ENCODE measurements at places on chromosomes 16 and 17.
A peak's percentile ranks its signal among the peaks of the same experiment; 100 is the strongest.

GRCh38 chr17:39365242-39365641 is 36.2 kb downstream of the FBXL20 start:
- DNase-seq: peak; percentile 45

DNA sequence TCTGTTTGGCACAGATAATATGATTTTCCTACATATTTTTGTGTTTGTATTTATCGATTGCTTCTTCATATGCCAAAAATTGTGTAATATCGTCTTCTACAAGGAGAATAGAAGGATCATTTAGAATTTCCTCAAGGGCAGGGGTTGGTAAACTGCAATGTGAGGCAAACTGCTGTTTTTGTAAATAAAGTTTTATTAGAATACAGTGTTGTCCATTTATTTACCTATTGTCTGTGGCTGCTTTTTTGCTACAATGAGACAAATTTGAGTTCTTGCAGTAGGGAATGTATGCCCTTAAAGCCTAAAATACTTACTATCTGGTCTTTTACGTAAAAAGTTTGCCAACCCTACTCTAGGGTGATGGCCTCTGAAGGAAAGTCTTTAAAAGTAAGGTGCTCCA is 509.5 kb downstream of the TMEM114 start:
- no peak for DNase-seq

DNA sequence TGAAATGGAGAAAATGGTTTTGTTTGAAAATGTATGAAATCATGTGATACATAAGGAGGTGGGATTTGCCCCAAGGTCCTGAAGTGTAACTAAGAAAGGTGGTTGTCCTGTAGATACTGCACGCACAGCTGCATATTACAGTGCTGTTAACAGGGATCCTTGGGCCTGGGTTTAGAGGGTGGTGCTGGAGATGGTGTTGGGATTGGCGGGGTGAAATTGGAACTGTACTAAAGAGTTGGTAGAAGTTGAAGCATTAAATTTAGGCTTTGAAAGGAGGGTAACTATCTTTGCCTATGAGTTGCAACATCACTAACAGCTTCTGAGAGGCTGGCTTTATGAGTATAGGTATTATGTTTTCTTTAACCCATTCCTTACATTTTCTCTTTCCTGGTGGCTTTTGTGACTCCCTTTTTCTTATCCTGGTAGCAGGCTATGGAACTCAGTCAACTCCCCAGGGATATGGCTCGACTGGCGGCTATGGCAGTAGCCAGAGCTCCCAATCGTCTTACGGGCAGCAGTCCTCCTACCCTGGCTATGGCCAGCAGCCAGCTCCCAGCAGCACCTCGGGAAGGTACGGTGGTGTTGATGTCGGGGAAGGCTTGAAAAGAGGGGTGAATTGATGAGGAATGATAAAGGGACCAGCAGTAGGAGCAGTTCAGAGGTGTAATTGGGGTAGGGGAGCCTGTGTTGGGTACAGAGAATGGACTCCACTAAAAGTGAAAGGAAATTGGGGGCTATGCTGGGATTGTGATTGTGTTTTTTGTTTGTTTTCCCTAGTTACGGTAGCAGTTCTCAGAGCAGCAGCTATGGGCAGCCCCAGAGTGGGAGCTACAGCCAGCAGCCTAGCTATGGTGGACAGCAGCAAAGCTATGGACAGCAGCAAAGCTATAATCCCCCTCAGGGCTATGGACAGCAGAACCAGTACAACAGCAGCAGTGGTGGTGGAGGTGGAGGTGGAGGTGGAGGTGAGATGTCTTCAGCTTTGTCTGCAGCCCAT is 3.8 kb downstream of the FUS start:
- DNase-seq: no peak

- DNase-seq: no peak
Observed at GRCh38 chr17:4050971-4051370, 86.7 kb upstream of the ATP2A3 start.

- no peak for DNase-seq
Observed at GRCh38 chr17:81048827-81049371, 13.9 kb downstream of the BAIAP2 start.

DNA sequence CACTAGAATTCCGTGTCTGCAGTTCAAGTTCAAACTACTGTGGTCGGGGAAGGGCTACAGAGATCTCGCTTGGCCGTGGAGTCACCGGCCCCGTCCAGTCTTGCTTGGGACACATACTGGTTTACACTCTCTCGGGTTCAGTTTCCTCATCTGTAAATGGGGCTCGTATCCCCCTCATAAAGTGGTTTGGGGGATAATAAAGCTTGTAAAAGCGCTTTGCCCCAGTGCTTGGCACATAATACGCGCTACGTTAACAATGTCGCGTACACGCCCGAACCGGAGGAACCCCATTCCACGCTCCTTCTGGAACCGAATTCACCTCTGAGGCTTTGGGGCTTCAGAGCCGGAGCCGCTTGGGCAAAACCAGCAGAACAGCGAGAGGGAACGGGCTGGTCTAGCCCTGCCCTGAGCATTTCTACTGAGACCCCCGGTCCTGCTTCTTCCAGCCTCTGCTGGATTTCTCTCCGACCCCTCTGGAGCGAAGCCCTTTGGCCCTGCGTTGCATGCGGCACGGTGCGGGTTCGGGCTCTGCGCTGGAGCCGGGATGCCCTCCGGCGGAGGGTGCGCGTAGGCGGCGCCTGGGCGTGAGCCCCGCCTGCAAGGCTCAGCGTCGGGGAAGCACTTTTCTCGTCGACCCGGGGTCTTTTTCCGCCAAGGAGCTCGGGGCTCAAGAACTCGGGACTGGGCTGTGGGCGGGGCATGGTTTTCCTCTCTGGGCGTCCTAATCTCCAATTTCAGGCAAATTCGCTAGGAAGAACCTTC is 26.1 kb upstream of the HOXB13 start:
- no peak for DNase-seq

GRCh38 chr16:66004699-66005098 is 361.8 kb upstream of the CDH5 start:
- DNase-seq: no peak

DNA sequence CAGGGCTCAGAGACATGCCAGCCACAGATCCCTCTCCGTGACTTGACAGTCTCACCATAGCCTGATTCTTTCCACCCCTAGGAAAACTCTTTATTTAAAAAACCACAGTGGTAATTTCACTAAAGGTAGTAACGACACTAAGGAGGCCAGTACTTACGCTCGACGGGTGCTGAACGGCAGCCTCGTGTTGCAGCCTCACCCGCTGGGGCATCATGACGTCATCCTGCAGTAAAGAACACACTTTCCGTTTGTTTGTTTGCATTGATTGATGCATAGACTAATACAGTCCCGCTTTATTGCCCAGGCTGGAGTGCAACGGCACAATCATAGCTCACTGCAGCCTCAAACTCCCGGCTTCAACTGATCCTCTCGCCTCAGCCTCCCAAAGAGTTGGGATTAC is 65.1 kb upstream of the METRNL start:
- DNase-seq: no peak

DNA sequence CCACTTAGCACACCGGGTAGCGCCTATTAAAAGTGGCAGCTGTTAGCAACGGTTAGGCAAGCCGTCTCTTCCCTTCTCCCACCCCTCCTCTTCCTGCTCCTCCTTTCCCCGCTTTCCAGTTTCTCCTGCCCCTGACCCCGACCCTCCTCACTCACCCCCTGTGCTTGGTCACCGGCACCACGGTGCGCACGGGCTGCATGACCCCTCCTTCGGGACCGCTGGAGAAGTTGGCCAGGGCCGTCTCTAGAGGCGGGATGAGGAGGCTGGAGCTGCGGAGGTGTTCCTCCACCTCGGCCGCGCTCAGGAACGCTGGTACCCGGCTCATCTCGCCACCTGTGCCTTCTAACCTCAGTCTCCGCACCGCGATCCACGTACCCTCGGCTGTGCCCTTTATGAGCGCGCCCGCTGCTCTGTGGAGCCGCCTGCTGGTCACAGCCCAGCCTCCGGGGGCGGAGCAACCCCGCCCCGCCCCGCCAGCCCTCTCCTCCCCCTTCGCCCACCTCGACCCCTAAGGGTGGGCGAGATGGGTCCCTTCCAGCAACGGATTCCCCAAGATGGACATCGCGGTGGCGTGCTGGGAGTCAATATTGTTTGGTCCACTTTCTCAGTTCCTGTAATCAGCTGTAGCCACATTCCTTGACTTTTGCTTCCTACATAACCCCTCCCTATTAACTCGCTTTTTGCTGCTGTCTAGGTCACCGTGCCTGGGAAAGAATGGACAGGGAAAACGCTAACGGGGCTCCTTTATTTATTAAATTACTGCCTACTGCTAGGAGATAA is at the start of gene CRYM:
CRYM (minus strand) TSS at position 364 of the 780 bp plus-strand sequence; CDS start at position 325, 39 bp downstream.
- DNase-seq: peak; percentile 36

DNA sequence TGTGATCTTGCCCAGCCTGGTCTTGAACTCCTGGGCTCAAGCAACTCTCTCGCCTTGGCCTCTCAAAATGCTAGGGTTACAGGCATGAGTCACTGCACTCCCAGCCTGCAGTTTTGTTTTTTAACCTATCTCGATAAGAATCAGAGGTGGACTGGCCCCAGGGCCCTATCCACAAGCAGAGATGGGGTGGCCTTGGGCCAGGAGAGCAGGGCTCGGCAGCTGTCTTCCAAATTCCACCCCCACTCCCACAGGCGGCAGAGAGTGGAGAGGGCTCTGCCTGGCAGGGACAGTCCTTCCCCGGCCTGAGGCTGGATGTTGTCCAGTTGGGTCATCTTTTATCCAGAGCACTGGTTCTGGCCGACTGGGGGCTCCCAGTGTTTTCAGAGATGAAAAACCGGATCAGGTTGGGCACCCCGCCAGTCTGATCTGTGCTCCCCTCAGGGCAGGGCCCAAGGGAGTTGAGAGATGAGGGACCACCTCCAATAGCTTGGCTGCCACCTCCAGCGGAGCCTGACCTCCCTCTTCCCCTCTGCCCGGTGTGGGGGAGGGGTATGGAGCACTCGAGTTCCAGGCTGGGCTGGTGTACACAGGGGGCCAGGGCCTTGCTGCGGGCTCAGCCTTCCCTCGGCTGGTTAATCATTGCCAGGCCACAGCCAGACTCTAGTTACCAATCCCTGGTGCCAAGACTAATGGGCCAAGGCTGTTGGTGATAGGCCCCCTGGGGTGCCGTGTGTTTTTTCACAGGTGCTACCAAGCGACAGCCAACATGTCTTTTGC is 30.3 kb upstream of the MYO15B start:
- DNase-seq: no peak

GRCh38 chr17:50173335-50173941 is 7.6 kb downstream of the SGCA start:
- DNase-seq: no peak

- peak; percentile 92 for DNase-seq
Observed at GRCh38 chr17:40373324-40373723, 8.8 kb upstream of the GJD3 start.

All from inflammatory macrophage treated with lipopolysaccharide for 1 hour (primary cell).